Stimulated activated CD4-positive, alpha-beta T cell treated with anti-CD3 and anti-CD28 coated beads, Interleukin-12 subunit alpha, Interleukin-12 subunit beta, amount 100 ng/mL, for 48 hours (primary cell): ENCODE measurements at places on chromosomes 16 and 17.

- DNase-seq, result no peak
These were observed 359.6 kb upstream of the CCL2 start for GRCh38 chr17:33895491-33895890.

DNA sequence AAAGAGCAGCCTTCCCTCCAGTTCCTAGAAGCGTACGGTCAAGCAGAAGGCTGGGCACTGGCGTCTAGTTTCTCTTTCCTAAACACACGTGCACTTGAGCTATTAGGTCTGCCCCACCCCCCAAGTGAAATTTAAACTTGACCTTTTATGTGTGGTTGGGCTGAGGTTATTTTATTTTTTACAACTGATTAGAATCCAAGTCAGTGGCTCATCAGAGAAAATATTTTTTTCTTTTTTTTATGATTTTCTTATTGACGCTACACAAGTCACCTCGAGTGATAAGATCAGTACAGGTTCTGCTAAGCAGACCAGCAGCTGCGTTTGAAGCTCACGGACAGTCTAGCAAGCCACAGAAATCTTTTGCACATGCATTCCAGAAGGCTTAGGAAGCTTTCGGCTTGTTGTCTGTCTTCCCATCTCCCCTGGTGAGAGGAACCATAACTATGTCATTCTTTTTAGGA lies 95.1 kb downstream of the ZFHX3 start:
- no peak for DNase-seq

DNA sequence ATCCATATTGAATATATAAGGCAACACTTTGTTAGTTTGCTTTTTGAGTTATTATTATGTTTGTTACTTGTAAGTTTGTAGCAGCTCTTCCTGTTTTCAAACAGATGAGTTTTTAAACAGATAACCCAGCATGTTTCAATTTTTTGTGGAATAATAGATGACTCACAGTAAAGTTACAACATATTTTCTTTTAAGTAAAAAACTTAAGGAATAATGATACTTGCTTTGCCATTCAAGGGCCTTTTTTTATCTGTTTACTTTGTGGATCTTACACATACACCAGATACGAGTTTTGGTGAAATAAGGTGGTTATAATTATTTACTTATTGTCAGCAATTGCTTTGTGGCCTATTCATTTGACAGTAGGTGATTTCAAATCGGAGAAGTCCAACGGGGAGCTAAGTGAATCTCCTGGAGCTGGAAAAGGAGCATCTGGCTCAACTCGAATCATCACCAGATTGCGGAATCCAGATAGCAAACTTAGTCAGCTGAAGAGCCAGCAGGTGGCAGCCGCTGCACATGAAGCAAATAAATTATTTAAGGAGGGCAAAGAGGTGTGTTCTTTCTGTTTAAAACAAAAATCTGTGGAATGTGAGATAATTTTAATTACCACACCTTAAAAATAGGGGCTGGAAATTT lies 66.3 kb downstream of the BPTF start:
- no peak for DNase-seq

DNA sequence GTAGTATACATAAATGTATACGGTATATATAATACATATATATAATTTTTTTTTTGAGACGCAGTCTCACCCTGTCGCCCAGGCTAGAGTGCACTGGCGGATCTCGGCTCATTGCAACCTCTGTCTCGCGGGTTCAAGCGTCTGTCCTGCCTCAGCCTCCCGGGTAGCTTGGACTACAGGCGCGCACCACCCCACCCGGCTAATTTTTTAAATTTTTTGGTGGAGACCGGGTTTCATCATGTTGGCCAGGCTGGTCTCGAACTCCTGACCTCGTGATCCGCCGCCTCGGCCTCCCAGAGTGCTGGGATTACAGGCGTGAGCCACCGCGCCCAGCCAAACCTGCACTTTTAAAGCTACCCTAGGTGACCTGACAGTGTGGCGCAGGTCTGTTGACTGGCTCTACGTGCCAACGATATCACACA lies 745 bp downstream of the PAM16 start:
- DNase-seq, result peak; percentile 17

DNA sequence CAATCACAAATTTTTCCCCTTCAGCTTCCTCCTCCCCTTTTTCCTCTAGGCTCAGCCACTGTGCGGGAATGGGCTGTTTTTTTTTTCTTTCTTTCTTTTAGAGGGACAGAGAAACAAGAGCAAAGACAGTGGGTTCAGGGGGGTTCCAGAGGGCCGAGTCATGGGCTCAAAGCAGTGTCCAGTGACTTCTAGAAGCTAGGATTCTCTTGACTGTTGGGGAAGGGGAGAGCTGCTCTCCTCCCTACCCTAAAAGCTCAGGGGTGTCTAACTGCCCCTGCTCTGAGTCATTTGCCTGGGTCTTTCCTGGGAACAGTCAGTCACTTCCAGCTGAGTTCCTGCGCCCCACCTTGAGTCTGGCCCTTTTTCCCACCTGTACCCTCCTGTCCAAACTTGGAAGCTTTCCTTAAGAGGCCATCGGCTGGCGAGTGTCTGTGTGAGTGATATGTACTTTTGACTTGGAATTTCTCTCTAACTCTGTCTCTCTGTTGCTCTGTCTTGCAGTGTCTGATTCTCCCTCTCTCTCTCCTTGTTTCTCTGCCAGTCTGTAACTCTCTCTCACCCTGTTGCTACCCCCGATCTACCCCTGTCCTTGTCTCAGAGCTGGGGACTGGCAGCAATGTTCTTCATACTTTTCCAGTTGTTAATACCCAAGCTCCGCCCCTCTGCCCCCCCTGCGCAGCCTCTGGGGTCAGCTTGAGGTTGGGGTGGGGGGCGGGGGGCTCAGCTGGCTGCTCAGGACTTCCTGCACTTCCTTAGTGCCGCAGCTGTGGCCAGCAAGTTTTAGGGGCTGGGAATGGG lies 2.4 kb downstream of the THRA start:
- no peak for DNase-seq

GRCh38 chr17:17076066-17076465 lies 33.8 kb downstream of the MPRIP start:
- DNase-seq, result no peak

GRCh38 chr16:924806-925205 lies 46.0 kb downstream of the LMF1 start:
- DNase-seq, result no peak

DNA sequence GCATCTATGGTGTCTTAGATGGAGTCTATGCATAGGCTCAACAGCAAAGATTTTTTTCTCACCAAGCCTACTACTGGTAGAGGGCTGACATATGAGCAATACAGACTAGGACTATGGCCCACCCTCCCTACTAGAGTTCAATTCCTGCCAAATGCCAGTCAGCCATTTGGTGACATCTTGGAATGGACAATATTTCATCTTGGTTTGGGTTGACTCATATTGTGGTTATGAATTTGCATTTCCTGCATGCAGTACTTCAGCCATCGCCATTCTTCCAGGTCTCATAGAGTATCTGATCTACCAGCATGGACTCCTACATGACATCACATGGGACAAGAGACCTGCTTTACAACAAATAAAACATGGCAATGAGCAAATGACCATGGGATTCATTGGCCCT lies 778.1 kb upstream of the SOX9 start:
- no peak for DNase-seq

GRCh38 chr17:78211032-78211431 lies 3.0 kb upstream of the BIRC5 start:
- no peak for DNase-seq

GRCh38 chr16:72850853-72851252 lies 197.1 kb downstream of the ZFHX3 start:
- no peak for DNase-seq

- DNase-seq, result no peak
These were observed 3.1 kb downstream of the SPSB3 start for GRCh38 chr16:1779234-1779701.

DNA sequence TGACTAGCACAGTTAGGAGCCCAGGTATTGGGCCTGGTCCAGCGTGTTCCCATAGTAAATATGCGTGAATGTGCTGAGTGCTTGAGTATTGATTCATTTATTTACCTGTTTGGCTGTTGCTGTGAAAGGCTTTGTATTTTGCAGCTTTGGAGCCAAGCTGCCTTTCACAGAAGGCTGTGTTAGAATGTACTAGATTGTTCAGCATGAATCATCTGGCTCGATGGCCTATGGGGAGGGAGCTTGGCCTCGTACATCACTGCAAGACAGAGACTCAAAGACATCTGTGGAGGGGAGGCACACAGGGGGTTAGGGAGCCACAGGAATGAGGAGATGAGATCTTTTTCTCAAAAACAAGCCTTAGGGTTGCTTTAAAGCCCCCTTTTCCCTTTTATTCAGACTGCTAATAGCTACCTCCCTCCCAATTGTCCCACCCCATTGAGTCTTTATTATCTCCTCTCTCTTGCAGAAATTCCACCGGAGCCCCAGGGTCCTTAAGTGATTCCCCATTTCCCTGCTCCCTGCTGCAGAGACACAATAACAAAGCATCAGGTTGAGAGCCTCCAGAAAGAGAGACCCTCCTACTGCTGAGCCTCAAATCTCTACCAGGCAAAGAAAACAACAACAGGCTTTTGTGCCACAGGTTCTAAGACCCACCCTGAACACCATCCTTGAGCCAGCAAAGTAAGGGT lies 307.2 kb downstream of the ABCC12 start:
- DNase-seq, result no peak

DNA sequence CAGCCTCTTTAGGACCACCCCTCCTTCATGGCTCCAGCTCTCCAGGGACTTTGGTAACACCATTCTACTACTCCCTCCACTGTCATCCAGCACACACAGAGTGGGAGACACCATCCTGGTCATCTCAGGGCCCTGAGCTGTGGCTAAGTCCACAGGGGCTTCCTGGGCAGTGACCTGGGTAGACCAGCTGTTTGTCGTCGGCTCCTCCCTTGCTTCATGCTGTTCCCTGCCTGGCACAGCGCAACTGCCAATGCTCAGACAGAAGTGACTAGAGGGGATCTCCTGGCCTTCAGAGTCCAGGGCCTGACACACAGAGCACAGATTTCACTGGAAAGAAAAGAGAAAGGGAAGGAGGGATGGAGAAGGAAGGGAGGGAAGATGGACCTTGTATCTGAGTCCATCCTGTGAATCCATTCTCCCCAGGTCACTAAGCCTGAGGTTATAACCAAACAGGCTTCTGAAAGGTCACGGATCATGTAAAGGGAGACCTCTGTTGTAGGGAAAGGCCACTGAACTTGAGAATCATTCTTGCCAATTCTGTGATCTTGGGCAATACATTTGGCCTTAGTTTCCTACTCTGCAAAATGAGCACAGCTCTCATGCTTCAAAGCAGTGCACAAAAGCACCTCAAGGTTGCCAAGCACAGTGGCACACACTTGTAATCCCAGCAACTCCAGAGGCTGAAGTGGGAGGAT lies 18.5 kb upstream of the PHB1 start:
- DNase-seq, result no peak

- DNase-seq, result no peak
These were observed 5.9 kb upstream of the SUMO2 start for GRCh38 chr17:75188614-75189013.

GRCh38 chr16:31874366-31875111 lies 932 bp downstream of the ZNF267 start:
- no peak for DNase-seq

DNA sequence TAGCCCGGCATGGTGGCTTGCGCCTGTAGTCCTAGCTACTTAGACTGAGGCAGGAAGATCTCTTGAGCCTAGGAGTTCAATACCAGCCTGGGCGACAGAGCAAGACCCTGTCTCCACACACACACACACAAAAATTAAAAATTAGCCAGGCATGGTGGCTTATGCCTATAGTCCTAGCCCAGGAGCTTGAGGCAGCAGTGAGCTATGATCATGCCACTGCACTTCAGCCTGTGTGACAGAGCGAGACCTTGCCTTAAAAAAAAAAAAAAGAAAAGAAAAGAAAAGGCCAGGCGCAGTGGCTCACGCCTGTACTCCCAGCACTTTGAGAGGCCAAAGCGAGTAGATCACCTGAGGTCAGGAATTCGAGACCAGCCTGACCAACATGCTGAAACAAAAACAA lies 23.9 kb downstream of the C17orf75 start:
- DNase-seq, result no peak
